D721Med (cell line): ENCODE measurements at places on chromosomes 7 and 10.

DNA sequence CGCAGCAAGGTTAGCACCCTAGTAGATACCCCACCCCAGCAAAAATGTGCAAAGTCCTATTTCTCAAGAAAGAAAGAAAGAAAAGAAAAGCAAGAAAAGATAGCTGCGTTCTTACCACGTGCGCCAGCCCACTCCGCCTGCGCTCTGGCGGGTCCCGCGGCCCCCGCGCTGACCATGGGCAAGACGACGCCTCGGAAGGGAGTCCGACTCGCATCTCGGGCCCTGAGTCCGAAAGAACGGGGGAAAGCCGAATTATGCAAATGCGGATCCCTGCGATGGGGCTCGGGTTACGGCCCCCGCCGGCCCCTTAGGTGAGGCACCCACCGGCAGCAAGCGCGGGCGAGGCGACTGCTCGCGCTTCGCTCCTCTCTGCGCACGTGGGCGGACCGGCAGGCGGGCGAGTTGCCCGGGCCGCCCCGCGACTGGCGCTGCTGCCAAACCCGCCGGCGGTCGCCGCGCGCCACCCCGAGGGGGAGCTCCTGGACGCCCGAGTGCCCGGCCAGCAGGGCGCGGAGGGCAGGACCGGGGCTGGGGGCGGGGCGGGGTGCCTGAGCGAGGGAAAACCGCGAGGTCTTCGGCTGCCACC is 2.4 kb upstream of the EGR2 start:
- no peak for DNase-seq

DNA sequence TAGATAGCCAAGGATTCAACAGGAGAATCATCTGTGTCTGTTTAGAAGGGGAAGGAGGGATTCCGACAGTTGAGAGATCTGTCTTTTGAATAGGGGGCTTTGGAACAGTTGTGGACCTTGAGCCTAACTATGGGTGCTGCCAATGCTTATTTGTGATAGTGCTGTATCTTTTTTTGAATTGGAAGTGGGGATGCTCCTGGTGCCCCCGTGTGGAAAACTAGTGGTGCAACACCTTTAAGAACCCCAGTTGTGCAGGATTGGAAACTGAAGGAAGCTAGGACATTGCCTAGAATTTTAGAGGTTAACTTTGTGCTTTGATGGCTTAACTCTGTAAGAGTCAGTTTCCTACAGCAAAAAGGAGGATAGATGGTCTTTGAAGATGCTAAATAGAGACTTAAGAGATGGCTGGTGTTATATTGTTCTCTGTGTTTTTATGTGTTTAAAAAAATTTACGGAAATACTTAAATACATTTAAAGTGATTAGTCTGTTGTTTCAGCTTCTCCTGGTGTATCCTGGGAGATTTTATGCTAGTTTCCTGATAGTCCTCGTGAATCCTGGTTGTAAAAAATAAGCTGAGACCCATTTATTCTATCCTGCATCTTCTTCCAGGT is 69.3 kb downstream of the AP3M1 start:
- peak; percentile 25 for DNase-seq

- DNase-seq: no peak
These were observed 77.1 kb downstream of the MAP3K8 start for GRCh38 chr10:30510932-30511700.

DNA sequence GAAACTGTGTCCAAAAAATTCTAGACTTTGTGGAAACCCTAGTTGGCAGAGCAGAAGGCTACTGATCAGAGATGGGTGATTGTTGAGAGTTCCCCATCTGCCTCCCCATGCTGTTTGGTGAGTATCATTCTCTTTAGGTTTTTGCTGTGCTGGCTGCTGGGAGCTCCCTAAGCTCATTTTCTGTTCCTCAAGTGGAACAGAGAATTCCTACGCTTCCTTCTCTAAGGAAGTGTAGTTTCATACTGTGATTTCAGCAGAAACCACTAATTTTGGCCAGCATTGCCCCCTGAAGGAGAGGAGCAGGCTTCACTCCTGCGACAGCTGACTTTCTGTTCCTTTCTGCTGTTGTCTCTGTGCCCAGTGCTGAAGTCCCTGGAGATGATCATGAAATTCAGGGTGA is 355.3 kb upstream of the NPVF start:
- no peak for DNase-seq

DNA sequence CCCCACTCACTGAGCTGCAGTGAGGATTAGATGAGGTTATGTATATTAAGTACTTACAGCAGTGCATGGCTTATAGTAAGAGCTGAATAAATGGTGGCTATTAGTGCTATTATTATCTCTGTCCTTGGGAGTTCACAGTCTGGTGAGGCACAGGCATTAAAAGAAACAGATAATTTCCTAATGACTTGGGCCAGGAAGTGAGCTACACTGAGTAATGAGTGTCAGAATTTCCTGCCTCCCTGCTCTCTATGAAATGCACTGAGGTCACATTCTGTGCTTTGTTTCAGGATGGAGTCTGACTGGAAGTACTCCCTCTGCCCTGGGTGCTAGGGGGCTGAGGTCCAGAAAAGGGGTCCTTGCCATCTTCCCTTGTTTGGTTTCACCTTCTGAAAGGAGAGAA is 48.7 kb upstream of the LOXL4 start:
- DNase-seq: peak; percentile 55

GRCh38 chr7:87128861-87129267 is 23.4 kb upstream of the DMTF1 start:
- DNase-seq: no peak

GRCh38 chr7:33395340-33395739 is 266.0 kb downstream of the BBS9 start:
- no peak for DNase-seq

DNA sequence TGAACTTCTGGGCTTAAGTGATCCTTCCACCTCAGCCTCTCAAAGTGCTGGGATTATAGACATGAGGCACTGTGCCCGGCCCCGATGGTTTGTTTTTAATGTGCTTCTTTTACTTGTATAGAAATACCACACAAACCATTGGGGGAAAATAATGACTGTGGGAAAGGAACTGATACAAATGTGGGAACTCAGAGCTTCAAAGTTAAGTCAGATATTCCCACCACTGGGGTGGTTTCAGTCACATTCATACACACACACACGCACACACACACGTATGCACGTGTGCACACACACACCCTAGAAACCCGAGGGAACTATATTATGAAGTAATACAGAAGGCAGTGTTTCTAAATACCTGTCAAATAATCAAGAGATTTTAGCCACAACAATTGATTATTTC is 17.0 kb downstream of the CPA4 start:
- DNase-seq: no peak

DNA sequence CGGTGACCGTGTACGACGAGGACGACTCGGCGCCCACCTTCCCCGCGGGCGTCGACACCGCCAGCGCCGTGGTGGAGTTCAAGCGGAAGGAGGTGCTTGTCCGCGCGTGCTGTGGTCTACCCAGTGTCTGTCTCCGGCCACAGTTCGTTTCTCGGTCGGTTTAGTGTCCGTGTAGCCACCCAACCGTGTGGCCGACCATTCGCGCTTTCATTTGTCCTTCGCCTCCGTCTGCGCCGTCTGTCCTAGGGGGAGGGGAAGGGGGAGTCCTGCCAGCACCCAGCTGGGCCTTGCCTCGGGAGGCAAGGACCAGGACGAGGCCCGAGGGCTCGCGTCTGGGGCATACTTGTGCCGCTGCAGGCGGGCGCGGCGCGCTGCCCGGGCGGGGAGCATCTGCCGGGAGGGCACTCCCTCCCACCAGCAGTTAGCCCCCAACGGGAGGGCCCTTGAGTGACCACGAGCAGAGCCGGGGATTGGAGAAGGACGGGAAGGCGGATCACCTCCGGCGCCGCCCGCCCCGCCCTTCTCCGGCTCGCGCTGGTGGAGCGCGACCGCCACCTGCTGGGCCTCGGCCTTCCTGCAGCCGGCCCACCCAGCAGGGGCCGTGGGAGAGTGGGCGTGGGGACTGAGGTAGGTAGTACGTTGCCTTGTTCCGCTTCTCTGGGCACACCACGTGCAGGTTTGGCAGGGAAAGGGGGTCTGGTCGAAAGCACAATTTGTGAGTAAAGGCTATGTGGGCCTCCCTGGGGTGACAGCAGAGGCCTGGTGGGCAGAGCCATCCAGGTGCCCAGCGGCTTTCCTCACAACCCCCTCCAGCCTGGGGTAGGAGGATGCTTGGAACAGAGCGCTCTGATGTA is 28.5 kb downstream of the RET start:
- peak; percentile 87 for DNase-seq

GRCh38 chr7:26293569-26294308 is 2.1 kb downstream of the SNX10 start:
- no peak for DNase-seq
